Dermis microvascular lymphatic vessel endothelial cell (primary cell): ENCODE measurements at places on chromosomes 7 and 10. TPM values are rescaled to one million over a fixed set of nuclear protein-coding genes. Genes with fewer than 3 reads are reported as not detected.

DNA sequence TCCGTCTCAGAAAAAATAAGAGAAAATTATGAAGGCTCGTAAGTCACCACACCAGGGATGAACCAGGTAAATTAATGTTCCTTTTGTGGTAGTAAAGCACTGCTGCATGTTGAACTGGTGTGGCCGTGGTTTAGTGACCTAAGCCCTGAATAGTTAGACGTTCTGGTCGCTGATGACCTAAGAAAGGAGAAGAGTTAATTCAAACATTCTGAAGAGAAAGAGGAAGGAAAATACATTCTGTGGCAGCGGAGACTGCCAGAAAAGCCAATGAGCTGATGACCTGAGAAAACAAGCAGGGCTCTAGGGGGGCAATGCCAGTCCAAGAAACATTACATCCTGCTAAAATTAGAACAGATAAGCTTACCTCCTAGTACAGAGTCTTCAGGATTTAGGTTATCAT is 17.5 kb downstream of the DNAJC9 start:
- no peak for DNase-seq

SLC18A3 gene
- not detected in 2 replicates for total RNA-seq

EXOSC1 gene
- total RNA-seq, result 23.1 and 23.9 TPM in 2 replicates

UNCX gene
- total RNA-seq, result not detected in 2 replicates

SLC29A3 gene
- total RNA-seq, result 1.8 and 2.7 TPM in 2 replicates
